ENCODE measurements at places on chromosomes 3 and 15. TPM values are rescaled to one million over a fixed set of nuclear protein-coding genes. Genes with fewer than 3 reads are reported as not detected.

Gene TICRR
- 2.4 TPM for polyA plus RNA-seq

Gene NAA80
- polyA plus RNA-seq = 3.6 TPM

Gene MCF2L2
- polyA plus RNA-seq = 0.05 TPM

Gene CPN2
- polyA plus RNA-seq = not detected

Gene GOLGA6L26
- not detected for polyA plus RNA-seq

Gene CDCP1
- 1.3 TPM for polyA plus RNA-seq

Gene CLDN16
- polyA plus RNA-seq = not detected

Gene EPHB1
- polyA plus RNA-seq = 0.50 TPM

Gene ZBTB47
- polyA plus RNA-seq = 19.2 TPM

Gene RETNLB
- polyA plus RNA-seq = not detected

Gene CIB2
- polyA plus RNA-seq = 4.5 TPM

Gene B4GALT4
- 20.9 TPM for polyA plus RNA-seq

Gene TIGIT
- not detected for polyA plus RNA-seq

Gene NRROS
- polyA plus RNA-seq = 0.07 TPM

Gene MKRN3
- 0.43 TPM for polyA plus RNA-seq

Gene GRK7
- polyA plus RNA-seq = not detected

Gene RBP2
- not detected for polyA plus RNA-seq

Gene CD276
- polyA plus RNA-seq = 107 TPM

Gene COPS2
- 71.0 TPM for polyA plus RNA-seq

Gene CCDC80
- polyA plus RNA-seq = 199 TPM

Gene A4GNT
- not detected for polyA plus RNA-seq

Gene TUSC7
- polyA plus RNA-seq = not detected

Gene ZNF620
- polyA plus RNA-seq = 0.27 TPM

Gene HTD2
- polyA plus RNA-seq = 5.2 TPM

Gene MYO5C
- 0.13 TPM for polyA plus RNA-seq

Gene BCL2A1
- polyA plus RNA-seq = not detected

Gene OTOL1
- not detected for polyA plus RNA-seq

Gene ALDH1L1
- polyA plus RNA-seq = 0.16 TPM

Gene UPK1B
- polyA plus RNA-seq = 0.05 TPM

Gene AQR
- 15.3 TPM for polyA plus RNA-seq

Gene CELF6
- 0.16 TPM for polyA plus RNA-seq

Gene CCRL2
- not detected for polyA plus RNA-seq

Gene PCSK6
- 0.42 TPM for polyA plus RNA-seq

Gene GPR149
- not detected for polyA plus RNA-seq

Gene TGM4
- not detected for polyA plus RNA-seq

Gene SAMMSON
- polyA plus RNA-seq = not detected

Gene GOLGA6L9
- 0.72 TPM for polyA plus RNA-seq

Gene TGM5
- not detected for polyA plus RNA-seq

Gene SELENOS
- 71.2 TPM for polyA plus RNA-seq

Gene MUC20
- 0.17 TPM for polyA plus RNA-seq

Gene PRR20G
- not detected for polyA plus RNA-seq

Gene UROC1
- polyA plus RNA-seq = not detected

Gene LRRC2
- polyA plus RNA-seq = 1.2 TPM

Gene GNAI2
- polyA plus RNA-seq = 574 TPM

Gene CCR8
- polyA plus RNA-seq = not detected

Gene WDR49
- not detected for polyA plus RNA-seq

Gene LIPH
- polyA plus RNA-seq = 0.17 TPM

Gene PPP1R14D
- not detected for polyA plus RNA-seq

Gene RPP14
- polyA plus RNA-seq = 13.3 TPM

Gene PAQR5
- 2.1 TPM for polyA plus RNA-seq

Gene CD200
- polyA plus RNA-seq = 0.12 TPM

Gene UNC45A
- 93.8 TPM for polyA plus RNA-seq

Gene ZNF860
- 0.32 TPM for polyA plus RNA-seq

Gene KNG1
- polyA plus RNA-seq = not detected

Gene KLHL6
- polyA plus RNA-seq = not detected

Gene CP
- 0.07 TPM for polyA plus RNA-seq

Gene MGLL
- 108 TPM for polyA plus RNA-seq
